Skeletal muscle tissue (tissue), 5 donors: ENCODE measurements at places on chromosomes 11 and 22. TPM values are rescaled to one million over a fixed set of nuclear protein-coding genes. Genes with fewer than 3 reads are reported as not detected.

Gene C22orf23
- total RNA-seq = 0.52 TPM

Gene SYT8
- not detected for total RNA-seq

Gene SPDYC
- not detected for total RNA-seq

Gene YPEL4
- total RNA-seq = 0.52 TPM

Gene MS4A6A
- total RNA-seq = 33.4 TPM

Gene LRRC56
- under 0.01 TPM for total RNA-seq

Gene RAB3IL1
- 9.4 TPM for total RNA-seq

Gene CSRP3
- total RNA-seq = 360 TPM

Gene SLC5A12
- total RNA-seq = not detected
